ENCODE measurements at places on chromosomes 1 and 21.

- no peak for DNase-seq
These were observed 11.4 kb upstream of the KLHL12 start for GRCh38 chr1:202938287-202938925.

DNA sequence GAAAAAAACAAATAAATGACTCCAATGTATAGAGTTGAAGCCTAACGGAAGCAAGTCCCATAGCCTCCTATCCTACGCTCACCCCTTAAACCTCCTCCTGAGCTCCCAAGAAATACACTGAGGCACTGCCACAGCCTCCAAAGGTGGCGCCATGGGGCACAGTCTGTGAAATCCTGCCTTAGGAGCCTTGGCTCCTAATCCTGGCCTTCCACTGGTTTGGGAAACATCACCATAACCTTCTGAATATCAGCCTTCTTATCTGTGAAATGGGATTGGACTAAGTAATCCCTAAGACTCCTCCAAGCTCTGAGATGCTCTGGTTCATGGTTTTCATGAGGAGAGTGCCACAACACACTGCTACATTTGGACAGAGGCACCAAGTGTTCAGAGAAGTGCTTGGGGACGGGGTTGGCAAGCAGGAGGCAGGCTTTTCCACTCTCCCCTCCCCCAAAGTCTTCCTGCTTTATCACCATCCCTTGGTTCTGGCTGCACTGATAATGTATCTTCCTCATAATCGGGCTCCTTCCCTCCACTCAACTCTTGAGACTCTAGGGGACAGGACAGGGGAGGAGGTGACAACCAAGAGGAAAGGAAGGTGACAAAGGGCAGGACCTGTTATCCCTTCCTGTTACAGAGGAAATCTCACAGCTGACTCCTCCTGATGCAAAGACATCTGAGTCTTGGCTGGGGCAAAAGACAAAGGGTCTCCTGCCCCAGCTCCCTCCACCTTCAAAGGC lies 2.7 kb downstream of the SLAMF7 start:
- DNase-seq, result no peak

- no peak for DNase-seq
These were observed 8.1 kb downstream of the ZNF687 start for GRCh38 chr1:151289991-151290708.

DNA sequence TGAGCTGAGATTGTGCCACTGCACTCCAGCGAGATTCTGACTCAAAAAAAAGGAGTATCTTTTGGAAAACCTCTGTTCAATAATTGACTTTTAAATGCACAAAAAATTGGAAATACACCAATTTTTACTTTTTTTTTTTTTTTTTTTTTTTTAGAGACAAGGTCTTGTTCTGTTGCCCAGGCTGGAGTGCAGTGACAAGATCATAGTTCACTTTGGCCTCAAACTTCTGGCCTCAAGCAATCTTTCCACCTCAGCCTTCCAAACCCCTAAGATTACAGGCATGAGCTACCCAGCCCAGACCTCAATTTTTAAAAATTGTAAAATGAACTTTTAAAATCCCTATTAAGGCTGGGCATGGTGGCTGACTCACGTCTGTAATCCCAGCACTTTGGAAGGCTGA lies 30.8 kb downstream of the NEK2 start:
- DNase-seq, result no peak

GRCh38 chr1:31655756-31656155 lies 11.1 kb upstream of the PEF1 start:
- no peak for DNase-seq

- DNase-seq, result no peak
These were observed 4.7 kb upstream of the TINAGL1 start for GRCh38 chr1:31571340-31572295.

DNA sequence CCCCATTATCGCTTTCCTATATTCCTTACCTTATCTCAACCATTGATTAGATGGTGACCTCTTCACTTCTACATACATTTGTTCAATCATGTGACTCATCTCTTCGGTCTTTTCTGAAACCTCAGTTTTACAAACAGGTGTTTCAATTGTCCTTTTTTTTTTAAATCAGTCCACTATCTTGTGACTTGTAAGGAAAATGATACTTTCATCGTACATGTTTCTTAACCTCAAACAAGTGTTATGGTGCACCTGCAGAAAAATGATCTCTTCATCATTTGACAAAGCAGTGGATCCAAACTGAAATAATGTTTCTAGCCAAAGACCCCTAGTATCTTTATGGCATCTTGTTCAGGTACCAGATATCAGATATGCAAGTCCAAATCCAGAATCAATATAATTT lies 1157.2 kb downstream of the MRPL39 start:
- no peak for DNase-seq

- no peak for DNase-seq
These were observed 398.5 kb upstream of the ADAMTS5 start for GRCh38 chr21:27365394-27365793.

DNA sequence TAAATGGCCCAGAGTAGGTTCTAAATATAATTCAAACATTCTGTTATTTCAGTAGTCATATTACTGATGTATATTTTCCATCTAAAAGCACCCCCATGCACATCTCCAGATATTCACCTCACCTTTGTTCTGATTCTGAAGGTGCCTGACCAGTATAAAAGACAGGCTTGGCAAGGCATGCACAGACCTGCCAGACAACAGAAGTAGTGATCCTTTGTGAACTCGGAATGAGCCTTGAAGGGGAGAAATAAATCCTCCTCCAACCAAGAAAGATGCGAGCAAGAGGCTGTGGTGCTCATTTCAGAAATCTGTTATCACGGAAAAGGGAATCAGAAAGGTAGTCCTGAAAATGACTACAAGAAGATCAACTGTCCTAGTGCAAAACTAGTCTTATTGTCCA lies 287.3 kb downstream of the VAV3 start:
- no peak for DNase-seq

- no peak for DNase-seq
These were observed 557 bp downstream of the EMC1 start for GRCh38 chr1:19250629-19251304.

DNA sequence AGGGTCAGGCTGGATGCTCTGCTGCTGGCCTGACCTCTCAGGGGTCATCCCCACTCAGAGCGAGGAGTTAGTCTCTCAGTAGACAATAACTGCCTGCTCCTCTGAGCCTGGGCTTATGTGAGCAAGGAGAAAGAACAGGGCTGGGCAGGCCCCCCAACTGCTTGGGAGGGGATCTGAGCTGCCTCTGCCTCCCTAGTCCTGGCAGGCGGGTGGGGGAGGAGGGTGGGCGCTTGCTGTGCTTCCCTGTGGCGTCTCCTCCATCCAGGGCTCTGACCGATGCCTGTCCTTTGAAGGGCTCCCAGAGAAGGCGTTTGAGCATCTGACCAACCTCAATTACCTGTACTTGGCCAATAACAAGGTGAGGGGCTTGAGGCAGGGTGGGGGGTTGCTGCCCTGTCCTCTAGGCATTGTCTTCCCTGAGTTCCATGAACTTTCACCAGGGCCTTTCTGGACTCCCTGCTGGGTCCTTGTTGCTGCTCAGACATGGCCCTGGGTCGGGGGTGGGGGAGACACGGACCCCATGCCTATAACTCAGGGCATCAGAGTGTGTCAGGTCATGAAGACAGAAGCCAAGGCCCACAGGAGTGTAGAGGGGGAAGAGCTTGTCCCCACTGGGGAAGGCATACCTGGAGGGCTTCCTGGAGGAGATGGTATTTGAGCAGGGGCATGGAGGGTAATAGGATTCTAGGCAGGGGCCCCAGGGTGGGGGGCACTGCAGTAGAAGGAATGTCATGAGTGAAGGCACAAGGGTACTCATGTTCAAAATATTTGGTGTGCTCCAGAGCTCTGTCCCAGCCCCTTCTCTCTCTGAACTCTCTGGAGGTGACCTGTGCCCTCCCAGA lies 12.5 kb downstream of the PODN start:
- DNase-seq, result peak; percentile 0

DNA sequence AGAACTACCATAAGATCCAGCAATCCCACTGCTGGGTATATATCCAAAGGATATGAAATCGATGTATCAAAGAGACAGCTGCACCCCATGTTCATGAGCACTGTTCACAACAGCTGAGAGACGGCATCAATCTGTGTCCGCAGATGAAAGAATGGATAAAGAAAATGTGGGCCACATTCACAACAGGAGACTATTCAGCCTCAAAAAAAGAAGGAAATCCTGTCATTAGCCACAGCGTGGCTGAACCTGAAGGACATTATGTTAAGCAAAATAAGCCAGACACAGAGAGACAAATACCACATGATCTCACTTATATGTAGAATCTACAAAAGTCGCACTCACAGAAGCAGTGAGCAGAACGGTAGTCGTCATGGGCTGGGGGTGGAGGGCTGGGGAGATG lies 99.2 kb upstream of the IFFO2 start:
- DNase-seq, result no peak

DNA sequence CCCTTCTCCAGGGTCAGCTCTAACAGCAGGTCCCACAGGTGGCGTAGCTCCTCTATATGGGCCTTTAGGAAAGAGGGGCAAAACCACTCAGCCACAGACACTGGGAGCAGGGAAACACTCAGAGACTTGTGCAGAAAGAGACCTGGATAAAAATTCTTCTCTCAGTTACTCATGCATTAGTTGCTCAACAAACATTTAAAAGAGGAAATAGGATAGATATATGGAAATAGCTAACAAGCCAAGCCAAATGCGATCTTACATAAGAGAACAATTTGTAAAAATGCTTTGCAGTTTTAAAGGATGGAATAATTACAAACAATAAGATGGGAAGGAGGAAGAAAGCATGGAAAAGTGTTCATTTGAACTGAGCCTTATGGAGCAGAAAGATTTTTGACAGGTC lies 4.9 kb downstream of the SPTA1 start:
- no peak for DNase-seq

GRCh38 chr1:75908717-75909152 lies 23.5 kb downstream of the ASB17 start:
- no peak for DNase-seq

GRCh38 chr1:5067246-5067645 lies 412.8 kb downstream of the AJAP1 start:
- no peak for DNase-seq

DNA sequence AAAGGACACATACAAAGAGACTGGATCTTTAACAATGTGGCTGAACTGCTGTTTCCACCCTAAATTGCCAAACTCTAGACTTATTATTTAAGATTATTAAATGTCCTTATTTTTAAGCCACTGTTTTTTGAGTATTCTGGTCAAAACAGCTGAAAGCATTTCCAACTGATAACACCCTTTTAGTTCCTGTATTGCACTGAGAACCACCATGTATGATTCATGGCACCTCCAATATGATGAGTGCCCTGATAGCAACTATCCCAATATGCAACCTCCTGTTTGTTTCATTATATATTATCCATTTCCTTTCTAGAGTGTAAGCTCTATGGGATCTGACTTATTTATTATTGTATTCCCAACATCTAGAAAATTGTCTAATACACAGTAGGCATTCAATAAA lies 269.4 kb downstream of the HHIPL2 start:
- DNase-seq, result no peak

- DNase-seq, result no peak
These were observed 234.6 kb downstream of the BRINP3 start for GRCh38 chr1:190243056-190243455.

- DNase-seq, result no peak
These were observed 21.6 kb downstream of the AK5 start for GRCh38 chr1:77303387-77303786.

- DNase-seq, result no peak
These were observed 25.6 kb downstream of the IL23R start for GRCh38 chr1:67191668-67192520.

GRCh38 chr1:201475130-201475529 lies 6.1 kb upstream of the PHLDA3 start:
- DNase-seq, result no peak

DNA sequence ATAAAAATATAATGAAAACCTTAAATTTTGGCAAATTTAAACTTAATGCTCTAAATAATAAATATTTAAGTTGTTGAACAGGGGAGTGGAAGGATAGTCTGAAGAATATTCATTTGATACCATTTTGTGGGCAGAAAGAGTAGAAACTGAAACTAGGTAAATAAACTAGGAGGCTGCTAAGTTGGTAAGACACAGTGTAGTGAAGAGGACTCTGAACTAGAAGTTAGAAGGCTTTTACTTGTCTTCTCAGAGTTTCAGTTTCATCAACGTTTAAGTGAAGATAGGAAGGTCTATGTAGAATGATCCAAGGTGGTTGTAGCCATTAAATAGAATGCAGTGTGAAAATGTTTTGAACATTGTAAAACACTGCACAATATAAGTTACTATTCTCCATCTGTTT lies 516.9 kb downstream of the AMY1C start:
- DNase-seq, result no peak

DNA sequence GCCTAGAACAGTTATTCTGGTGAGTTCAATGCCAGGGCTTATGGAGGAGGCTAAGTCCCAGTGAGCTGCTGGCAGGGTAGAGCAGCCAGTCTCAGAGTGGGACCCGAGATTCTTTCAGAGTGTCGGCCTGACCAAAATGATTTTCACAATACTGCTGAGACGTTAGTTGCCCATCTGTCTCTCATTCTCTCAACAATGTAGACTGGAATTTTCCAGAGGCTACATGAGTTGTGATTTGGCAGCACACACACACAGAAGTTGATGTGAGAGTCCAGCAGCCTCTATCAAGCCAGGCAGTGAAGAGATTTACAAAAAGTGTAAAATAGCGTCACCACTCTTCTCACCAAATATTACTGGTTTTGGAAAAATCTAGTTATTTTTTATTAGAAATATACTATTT lies 21.7 kb downstream of the CACNA1S start:
- no peak for DNase-seq

- no peak for DNase-seq
These were observed 225.3 kb downstream of the VAV3 start for GRCh38 chr1:107739651-107740050.

DNA sequence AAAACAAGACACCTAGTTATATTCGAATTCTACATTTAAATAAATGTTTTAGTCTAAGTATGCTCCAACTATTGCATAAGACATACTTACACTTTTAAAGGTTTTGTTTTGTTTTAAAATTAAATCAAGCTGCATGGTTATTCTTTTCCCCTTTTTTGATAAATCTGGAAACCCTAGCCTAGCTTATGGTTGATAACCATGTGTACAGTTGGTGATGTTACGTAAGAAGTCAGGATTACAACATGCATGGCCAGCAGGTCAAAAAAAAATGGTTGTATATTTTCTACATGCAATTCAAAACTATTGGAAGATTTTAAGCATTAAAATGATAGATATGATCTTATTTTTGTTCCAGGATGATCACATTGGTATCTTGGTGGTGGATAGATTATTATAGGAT lies 1600.6 kb downstream of the PLA2G4A start:
- no peak for DNase-seq

DNA sequence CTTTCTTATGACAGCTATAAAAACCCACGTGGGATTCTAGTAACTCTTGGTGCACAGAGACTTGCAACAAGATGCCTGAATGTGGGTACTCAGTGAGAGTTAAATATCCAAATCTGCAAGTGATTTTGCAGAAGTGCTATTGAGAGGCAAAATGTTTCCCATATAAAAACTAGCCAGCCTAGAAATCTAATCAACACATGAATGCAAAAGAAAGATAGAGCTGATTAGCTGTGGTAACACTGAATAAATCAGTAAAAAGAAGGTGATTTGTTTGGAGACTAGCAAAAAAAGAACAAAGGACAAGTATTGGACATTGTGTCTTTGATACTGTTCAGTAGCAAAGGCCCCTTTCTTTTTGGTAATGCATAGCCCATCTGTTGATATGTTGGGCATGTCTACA lies 213.7 kb upstream of the SGIP1 start:
- no peak for DNase-seq

GRCh38 chr1:219359126-219359525 lies 185.4 kb downstream of the LYPLAL1 start:
- DNase-seq, result no peak

GRCh38 chr1:205777994-205778393 lies 2.7 kb upstream of the RAB29 start:
- DNase-seq, result no peak

Data from heart right ventricle (tissue), 16 donors.